Astrocyte of the spinal cord (primary cell): ENCODE measurements at places on chromosomes 3 and 15.
A peak's percentile ranks its signal among the peaks of the same experiment; 100 is the strongest.

GRCh38 chr15:50252556-50252955, 13.0 kb downstream of the HDC start:
- DNase-seq = no peak

GRCh38 chr15:58487724-58488120, 55.9 kb downstream of the LIPC start:
- no peak for DNase-seq

DNA sequence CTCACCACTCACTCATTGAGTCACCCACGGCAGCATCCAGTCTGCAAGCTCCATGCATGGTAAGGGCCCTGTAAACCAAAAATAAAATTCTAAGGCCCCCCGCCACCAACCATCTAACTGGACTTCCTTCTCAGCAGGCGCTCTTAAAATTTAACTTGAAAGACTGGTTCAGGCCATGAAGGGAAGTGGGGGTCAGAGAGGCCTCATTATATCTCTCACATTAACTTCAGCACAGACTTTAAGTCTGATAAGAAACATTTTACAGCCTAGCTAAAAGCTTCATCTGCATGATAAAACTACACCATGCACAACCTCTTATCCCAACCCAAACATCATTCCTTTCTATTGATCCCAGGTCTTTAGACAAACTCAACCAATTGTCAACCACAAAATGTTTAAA, 38.5 kb downstream of the FBLN2 start:
- DNase-seq = no peak

GRCh38 chr3:13881536-13882410, 1.9 kb upstream of the WNT7A start:
- no peak for DNase-seq

DNA sequence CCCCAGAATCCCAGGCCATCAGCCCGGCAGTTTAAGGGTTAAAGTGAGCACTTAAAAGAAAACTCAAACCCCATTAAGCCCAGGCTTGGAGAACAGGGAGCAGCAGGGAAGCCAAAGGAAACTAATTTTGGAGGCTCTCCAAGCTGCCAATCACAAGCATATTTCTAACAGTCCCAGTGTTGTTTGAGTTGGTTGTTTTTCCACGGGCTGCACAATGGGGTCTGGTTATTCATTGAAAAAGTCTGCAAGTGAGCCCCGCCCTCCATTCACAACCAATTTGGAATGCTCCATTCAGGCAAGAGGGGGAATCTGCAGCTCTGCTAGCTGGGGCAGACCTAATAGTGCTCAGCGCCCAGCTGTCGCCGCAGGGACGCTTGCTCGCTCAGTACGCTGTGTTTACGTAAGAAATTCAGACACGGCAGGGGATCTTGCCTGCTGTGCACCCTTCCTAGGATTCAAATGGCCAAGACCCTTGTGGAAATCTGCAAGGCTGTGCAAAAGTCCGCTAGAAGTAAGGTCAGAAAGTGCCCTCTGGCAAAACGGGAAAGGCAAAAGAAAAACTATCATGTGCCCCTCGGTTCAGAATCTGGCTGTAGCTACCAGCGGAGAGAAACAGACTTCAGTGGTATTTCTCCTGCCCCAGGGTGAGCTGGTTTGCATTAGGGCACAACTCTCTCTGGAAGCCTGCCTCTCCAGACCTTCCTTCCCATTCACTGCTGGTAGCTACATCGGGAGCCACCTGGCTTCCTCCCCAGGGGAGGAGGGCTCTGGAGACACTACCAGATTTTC, 11.0 kb downstream of the ETV5 start:
- DNase-seq = peak; percentile 93

GRCh38 chr3:67610458-67610857, 44.0 kb downstream of the SUCLG2 start:
- DNase-seq = peak; percentile 46

- peak; percentile 35 for DNase-seq
Measured at GRCh38 chr15:87672309-87673288, 583.9 kb downstream of the NTRK3 start.

GRCh38 chr3:169759256-169759655, 5.6 kb downstream of the TERC start:
- peak; percentile 22 for DNase-seq

DNA sequence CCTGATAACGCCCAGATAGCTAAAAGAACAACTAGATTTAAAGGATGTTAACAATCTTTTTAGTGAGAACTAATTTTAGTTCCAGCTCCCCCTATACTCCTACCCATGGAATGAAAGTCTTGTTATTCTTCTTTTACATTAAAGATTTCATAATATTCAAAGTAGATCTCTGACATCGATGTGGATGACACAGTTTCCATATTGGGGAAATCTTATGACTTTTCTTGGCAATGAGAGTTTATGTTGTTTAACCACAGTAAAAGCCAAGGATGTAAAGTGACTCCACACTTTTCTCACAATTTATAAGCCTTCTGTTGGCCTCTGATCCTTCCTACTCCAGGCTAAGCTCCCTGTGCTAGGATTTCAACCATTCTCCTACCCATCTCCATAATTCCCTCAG, 332.6 kb upstream of the KCNMB2 start:
- no peak for DNase-seq

DNA sequence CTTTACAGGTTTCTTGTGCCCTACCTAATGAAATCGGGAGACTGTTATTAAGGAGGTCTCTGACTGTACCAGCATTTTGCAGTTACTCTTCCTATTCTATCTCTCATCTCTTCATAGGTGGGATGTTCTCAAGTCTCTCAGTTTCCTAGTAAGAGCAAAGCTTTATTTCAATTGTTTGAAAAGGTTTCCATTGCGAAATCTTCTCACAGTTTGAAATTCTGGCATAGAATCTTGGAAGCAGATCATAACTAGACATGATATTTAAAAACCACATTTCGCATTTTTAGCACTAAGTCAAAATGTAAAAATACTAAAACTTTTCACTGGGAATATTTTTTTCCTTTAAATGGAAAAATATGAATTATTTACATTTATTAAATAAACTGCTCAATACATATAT, 1311.4 kb downstream of the ROBO2 start:
- no peak for DNase-seq

DNA sequence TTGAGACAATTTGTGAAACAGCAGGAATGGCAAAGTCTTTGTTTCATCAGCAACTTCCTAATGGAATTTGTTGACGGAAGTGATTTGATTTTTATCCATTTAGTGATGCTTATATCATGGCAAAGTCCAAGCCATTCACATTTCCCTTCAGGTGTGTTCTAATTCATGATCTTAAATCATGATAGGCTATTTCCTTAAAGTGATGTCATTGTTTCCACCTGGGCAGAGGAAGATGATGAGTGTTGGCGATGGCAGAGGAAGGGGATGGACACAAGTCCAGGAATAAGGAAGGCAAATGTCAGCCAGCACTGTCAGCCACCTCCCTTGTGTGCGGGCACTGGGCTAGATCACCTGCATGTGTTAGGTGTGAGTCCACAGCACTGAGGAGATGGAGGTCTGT, 49.9 kb downstream of the EEFSEC start:
- DNase-seq = no peak

- no peak for DNase-seq
Measured at GRCh38 chr15:57144448-57144847, 226.0 kb downstream of the TCF12 start.

GRCh38 chr3:108001457-108001856, 89.4 kb downstream of the CD47 start:
- DNase-seq = no peak

DNA sequence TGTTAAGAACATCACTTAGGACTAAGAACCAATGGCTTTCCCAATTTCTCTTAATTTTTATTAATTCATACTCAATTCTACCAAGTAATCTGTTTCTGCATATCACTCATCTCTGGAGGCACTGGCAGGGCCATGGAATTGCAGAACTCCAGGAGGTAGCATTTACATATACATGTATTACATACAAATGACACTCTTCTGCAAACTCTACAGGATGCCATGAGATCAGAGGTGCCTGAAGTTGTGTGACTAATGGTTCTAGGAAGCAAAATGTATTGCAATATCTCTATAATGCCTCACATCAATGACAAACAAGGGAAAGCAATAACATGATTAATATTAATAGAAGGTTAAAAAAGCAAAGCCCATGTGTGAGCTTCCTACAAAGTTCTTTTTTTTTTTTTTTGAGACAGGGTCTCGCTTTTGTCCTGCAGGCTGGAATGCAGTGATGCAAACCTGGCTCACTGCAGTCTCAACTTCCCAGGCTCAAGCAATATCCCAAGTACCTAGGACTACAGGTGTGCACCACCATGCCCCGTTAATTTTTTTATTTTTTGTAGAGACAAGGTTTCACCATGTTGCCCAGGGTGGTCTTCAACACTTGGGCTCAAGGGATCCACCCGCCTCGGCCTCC, 33.0 kb downstream of the DENND6A start:
- no peak for DNase-seq

- DNase-seq = no peak
Measured at GRCh38 chr3:195072916-195073564, 197.9 kb downstream of the XXYLT1 start.

DNA sequence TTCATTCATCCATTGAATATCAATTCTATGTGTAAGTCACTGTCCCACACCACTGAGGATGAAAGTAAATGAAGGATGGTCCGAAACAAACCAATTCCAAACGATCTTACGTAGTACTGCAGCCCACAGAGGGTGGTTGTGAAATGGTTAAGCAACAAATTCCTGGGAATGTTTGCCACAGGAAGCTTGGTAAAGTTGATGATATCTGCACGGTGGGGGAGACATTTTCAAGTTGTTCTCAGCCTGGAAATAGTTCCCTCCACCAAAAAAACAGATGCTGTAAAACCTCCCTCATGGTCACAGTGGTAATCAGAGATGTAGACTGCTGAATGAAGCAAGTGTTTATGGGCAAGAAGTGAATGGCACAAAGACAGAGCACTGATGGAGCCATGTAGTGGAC, 35.9 kb upstream of the BNC1 start:
- peak; percentile 46 for DNase-seq

- DNase-seq = no peak
Measured at GRCh38 chr3:72523429-72524151, 324.7 kb downstream of the SHQ1 start.

- DNase-seq = no peak
Measured at GRCh38 chr15:51755790-51756189, 4.4 kb downstream of the TMOD2 start.

DNA sequence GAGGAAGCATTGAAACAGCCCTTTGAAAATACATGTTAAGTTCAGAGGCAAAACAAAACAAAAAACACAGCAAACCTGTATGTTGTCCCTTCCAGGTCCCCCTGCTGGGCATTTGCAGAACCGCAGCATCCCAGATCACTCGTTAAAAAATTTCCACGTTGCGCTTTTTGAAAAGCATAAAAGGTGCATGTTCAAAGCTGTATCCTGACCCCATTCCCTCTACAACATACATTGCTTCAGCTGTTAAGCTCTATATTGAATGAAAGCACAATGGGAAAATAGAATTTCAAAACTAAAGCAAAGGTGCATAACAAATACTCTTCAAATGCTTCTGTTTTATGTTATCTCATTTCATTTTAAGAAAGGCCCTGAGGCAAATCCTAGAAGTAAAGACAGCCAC, 328.3 kb downstream of the THSD4 start:
- DNase-seq = peak; percentile 53

DNA sequence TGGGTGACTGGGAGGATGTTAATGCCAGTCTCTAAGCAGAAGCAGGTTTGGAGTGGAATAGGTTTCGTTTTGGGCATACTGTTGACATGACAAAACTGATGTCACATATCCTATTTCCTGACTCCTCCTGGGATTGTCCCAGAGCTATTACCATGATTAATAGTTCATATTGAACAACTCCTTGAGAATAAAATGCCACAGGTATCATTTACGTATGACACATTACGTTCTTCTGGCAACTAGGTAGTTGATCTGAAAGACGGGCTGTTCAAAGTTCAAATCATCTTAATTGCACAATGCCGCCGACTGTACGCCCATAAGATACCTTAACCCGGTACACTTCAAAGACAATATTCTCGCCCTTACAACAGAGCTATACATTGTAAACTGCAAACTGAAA, 1.4 kb upstream of the RAB5A start:
- no peak for DNase-seq

GRCh38 chr3:149378478-149379309, 1.2 kb upstream of the TM4SF1 start:
- DNase-seq = no peak

DNA sequence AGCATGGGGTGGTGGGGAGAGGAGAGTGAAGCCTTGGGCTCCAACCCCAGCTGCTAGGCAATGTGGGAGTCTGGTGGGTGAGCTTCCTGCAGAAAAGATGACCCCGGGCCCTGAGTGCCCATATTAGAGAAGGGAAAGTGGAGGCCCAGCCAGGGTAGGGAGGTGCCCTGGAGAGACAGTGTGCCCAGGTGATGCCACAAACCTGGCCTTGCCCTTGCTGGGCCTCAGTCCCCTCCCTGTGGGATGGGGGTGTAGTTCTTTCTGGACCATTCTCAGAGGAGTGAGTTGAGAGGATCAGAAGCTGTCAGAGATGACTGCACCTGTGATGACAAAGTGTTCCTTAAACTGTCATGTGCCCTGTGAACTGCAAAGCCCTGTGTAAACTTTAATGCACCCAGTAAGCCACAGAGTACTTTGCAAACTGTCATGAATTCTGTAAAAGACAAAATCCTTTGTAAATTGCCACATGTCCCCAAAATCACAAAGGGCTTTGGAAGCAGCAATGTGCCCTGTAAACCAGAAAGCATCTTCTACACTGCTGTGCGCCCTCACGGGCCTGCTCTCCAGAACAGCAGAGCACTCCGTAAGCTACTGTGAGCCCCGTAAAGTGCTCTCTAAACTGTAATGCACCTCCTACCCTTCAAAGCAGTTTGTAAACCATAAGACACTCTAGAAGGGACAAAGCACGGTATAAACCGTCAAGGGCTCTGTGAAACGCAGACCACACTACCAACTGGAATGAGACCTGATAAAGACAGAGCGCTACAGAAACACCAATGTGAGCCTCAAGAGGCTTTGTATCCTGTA, 51.3 kb upstream of the FGD5 start:
- no peak for DNase-seq

DNA sequence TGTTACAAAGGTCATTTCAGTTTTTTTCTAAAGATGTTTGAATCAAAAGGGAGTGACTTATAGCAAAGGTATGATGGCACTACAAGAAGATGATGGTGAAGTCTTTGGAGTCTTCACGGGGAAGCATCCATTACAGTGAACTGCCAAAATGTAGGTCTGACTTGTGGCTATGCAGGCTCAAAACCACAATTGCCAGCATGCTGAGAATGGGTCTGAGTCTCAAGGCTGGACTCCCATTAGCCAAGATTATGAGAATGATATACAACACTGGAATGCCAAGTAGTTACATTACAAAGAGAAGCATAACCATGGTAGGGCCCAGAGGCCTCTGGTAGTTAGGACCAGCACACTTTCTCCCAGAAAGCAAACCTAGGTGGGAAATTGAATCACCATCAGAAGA, 194.2 kb downstream of the MTHFS start:
- DNase-seq = peak; percentile 17

GRCh38 chr15:70617076-70617910, 146.1 kb downstream of the UACA start:
- no peak for DNase-seq
